ENCODE measurements at places on chromosomes 5 and 9.

DNA sequence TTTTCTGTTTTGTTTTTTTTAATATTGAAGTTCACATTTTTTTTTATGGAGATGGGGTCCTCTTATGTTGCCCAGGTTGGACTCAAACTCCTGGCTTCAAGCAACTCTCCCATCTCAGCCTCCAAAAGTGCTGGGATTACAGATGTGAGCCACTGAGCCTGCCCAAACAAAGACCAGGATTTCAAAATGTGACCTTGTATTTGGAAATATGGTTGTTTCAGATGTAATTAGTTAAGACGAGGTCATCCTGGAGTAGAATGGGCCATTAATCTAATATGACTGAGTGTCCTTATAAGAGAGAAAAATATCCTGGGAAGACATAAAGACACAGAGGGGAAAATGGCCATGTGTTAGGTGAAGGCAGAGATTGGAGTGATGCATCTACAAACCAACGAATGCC is 340.5 kb downstream of the RAB3C start:
- DNase-seq, result no peak

- no peak for DNase-seq
Observed at GRCh38 chr5:130168211-130168610, 263.9 kb downstream of the CHSY3 start.

GRCh38 chr9:102768002-102768401 is 227.1 kb upstream of the CYLC2 start:
- DNase-seq, result no peak

DNA sequence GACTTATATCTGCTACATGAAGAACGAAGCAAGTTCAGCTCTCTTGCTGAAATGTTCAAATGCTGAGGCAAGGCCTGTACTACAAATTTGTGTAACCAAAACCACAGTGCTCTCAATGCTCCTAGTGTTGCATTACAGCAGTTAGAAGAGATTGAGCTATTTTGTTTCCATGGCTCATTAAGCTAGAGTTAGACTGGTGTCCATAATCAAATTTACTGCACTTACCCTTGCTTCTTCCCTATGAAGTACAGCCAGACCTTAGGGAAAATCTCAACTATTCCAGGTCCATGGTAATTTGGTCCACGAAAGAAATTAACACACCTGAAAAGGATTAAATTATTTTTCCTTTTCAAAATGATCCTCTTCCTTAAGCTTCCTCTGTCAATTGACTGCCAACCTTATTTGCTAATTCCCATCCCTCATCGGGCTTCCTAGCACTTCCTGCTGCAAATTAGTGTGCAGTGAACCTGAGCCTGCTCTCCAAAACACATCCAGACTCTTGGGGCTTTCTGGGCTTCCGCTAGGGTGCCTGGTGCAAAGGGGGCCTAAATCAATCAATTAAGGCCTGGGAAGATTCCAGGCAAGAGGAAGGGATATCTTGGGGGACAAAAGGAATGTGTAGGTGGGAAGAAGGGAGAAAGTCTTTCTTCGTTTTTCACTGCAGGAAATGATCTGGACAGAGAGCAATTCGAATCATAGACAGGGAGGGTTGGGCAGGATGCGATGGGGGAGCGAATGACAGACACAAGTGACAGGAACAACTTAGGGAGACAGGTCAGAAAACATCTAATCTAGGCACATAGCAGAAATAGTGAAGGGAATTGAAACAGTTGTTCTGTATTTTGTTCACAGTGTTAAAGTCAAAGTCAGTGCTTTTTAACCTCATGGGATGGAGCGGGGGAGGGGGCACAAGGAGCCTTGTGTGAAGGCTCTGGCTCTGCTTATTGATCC is 542.4 kb downstream of the RAB3C start:
- no peak for DNase-seq

- no peak for DNase-seq
Observed at GRCh38 chr9:135724186-135724787, 22.3 kb downstream of the KCNT1 start.

GRCh38 chr5:135715267-135716055 is 119.0 kb upstream of the SLC25A48 start:
- no peak for DNase-seq

DNA sequence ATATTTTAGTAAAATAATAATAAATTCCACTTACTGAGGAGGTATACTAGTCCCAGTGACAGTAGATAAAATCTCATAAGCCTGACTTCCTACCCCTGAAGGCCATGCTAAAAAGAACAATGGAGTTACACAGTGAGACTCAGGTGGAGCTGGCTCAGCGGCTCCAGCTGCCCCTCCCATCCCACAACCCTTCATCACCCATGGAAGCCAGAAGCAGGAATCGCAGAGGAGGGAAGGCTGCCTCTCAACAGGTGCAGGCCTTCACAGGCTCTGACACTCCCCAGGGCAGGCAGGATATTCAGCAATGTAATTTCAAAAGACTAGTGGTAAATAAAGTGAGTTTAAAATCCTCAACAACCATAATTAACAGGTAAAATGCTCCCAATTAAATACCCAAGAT is 67.5 kb downstream of the FANCC start:
- no peak for DNase-seq

GRCh38 chr9:34252670-34253459 is 74.0 kb downstream of the UBAP1 start:
- no peak for DNase-seq

- no peak for DNase-seq
Observed at GRCh38 chr9:22241611-22242010, 205.0 kb upstream of the DMRTA1 start.

- no peak for DNase-seq
Observed at GRCh38 chr5:116576053-116576713, 1.6 kb upstream of the SEMA6A start.

DNA sequence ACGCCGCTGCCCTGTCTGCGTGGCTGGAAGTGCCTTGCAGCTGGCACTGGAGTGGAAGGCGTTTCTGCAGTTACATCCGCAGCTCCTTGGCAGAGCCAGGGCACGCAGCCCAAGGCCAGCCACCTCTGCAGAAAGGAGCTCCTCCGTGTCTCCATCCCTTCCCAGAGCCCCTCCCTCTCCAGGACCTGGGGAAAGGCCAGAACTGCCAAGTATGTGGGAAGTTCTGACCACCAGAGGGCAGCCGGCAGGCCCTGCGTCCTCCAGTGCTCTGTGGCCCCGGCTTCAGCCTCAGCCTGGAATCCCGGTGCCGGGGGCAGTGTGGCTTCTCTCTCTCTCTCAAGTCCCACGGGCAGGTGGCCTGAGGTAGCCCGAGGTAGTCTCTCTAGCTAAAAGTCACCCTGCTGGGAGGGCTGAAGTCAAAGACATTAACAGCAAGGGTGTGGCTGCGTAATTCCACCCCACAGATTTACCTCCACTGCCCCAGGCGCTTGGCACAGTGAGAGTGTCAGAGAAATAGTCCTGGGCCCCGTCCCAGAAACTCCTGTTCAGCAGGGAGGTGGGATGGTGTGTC is 101.7 kb upstream of the FCN2 start:
- DNase-seq, result no peak

- no peak for DNase-seq
Observed at GRCh38 chr9:126587187-126588185, 26.2 kb upstream of the LMX1B start.

GRCh38 chr5:34738381-34738780 is 82.3 kb downstream of the RAI14 start:
- no peak for DNase-seq

GRCh38 chr9:136629879-136630661 is 32.6 kb upstream of the EGFL7 start:
- no peak for DNase-seq

DNA sequence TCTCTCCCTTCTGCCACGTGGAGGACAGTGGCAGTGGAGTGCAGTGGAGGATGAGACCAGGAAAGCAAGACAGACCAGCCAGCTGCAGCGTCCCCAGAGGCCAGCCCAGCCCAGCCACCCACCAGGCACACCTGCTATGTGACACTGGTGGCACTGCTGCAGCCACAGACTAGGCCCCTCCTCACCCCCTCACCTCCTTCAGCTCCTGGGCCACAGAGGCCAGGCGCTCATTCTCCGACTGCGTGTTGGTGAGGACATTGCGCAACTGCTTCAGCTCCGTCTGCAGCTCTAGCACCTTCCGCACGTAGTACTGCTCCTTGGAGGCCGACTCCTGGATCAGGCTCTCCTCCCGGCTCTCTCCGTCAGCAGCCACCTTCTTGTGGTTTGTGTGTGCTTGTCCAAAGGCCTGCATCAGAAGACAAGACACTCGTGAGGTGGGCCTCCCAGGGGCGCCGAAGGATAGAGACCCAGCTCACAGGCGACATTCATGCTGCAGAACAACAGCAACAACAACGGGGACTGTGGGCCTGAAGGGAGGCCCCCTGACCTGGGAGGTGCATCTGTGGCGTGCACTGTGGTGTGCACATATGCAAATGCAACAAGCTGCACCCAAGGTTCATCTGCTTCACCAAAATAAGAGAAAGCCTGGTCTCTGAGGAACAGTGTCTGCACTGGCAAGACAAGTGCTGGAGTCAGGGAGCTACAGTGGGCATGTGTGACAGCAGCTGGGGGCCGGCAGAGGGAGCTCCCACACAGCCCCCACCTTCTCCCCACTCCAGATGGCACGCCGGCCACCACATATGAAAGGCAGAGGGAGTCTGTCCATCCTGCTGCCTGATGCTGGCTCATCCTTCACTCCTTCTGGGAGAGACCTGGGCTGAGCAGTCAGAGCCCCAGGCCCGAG is 35.5 kb downstream of the BICD2 start:
- DNase-seq, result no peak

DNA sequence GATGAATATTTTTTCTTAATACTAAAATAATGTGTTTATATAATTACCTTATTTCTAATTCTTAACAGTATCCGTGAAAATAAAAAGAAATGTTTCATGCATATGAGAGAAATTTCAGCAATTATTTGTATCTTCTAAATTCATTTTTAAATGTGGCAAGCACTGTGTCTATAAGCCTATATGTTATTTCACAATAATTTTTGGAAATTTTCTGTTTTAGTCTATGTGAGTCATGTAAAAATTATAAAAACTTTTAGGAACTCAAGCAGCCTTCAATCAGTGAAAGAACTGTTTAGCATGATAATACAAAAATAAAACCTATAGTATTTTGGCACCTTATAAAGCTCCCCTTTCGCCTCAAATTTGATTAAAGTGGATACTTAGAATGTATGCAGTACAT is 96.8 kb downstream of the ZCCHC7 start:
- DNase-seq, result no peak
